Fibroblast of the aortic adventitia (primary cell): ENCODE measurements at places on chromosomes 12 and 14. TPM values are rescaled to one million over a fixed set of nuclear protein-coding genes. Genes with fewer than 3 reads are reported as not detected.

GRCh38 chr12:9024512-9024911 lies 35.2 kb downstream of the KLRG1 start:
- DNase-seq, result no peak

DNA sequence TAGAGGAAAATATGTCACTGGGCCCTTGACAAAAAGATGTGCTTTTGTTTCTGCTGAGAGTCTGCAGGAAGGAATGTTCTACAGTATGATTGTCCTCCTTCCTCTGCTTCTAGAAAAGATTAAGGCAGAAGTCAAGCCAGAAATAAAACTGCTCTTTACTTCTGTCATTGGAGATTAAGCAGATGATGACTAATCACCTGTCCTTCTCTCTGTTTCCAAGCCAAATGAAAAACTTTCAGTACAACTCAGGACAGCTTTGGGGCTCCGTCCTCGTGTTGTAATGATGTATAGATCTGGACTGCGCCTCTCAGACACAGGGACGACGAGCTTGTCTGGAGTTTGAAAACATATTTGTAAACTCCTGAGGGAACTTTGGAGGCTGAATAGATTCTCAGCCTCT lies 159.3 kb downstream of the DYRK2 start:
- peak; percentile 73 for DNase-seq

DNA sequence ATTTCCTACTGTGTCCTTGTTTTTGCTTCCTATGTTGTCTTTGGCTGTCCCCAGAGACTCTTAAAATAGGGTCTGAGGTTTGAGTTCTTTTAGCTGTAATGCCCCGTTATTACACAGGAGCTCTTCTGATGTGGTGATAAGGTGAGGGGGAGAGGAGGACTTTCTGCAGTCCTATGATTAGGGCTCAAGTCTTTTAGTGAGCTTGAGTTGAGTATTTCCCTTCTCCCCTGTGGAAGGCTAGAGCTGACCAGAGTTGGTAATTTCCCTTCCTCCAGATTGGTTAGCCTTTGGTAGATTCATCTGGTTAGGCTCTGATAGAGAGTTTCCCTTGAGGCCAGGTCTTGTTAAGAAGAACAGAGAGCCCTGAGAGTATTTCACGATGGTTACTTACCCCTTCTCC lies 4.3 kb upstream of the HIF1A start:
- DNase-seq, result no peak

TSPAN8 gene
- 7.1 and 15.5 TPM in 2 replicates for total RNA-seq

- DNase-seq, result peak; percentile 14
These were observed 187.7 kb downstream of the PHETA1 start for GRCh38 chr12:111181143-111181726.

RARG gene
- 43.9 and 69.4 TPM in 2 replicates for total RNA-seq

DNA sequence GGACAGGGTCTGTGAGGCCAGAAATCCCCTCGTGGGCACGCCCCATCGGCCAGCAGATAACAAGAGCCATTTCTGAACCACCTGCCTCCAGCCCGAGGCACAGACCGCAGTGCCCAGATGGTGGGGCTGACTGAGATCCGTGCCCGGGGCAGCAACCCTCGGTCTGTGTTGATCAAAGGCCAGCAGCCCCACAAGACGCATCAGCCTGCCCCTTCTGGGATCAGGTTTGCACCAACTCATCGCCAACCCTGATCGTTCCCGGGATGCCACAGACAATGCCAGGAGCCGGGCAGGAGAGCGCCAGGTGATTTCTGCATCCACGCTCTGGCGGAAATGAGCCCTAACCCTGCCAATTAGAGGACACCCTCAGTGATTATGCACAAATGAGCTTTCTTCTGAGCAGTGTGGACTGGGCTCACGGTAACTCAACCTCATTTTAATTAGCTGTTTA lies 64.5 kb downstream of the TESC start:
- no peak for DNase-seq

GRCh38 chr14:102485693-102486512 lies 23.7 kb downstream of the ANKRD9 start:
- no peak for DNase-seq

GRCh38 chr14:66131111-66131510 lies 355.1 kb upstream of the CCDC196 start:
- no peak for DNase-seq

- DNase-seq, result no peak
These were observed 29.7 kb upstream of the INSM2 start for GRCh38 chr14:35504260-35504659.

GRCh38 chr14:68651652-68652432 lies 141.0 kb downstream of the ZFP36L1 start:
- no peak for DNase-seq

NEK9 gene
- 51.3 and 80.8 TPM in 2 replicates for total RNA-seq

DNA sequence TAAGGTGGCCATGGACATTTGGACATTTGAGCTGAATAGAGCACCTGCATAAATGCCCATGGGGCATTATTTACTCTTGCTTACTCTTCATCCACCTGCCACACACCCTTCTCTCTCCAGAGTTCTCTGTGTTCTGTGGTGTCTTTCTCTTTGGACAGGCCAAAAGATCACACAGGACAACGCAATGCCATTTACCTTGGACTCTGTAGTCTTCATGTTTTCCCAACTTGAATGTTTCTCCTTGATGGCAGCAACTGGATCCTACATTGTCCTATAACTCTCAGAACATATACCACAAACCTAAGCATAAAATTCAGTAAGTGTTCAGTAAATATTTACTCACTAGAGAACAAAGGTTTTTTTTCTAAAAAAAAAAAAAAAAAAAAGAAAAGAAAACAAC lies 41.7 kb upstream of the PTHLH start:
- no peak for DNase-seq

- no peak for DNase-seq
These were observed 111.5 kb upstream of the TMPO start for GRCh38 chr12:98403936-98404335.

DNA sequence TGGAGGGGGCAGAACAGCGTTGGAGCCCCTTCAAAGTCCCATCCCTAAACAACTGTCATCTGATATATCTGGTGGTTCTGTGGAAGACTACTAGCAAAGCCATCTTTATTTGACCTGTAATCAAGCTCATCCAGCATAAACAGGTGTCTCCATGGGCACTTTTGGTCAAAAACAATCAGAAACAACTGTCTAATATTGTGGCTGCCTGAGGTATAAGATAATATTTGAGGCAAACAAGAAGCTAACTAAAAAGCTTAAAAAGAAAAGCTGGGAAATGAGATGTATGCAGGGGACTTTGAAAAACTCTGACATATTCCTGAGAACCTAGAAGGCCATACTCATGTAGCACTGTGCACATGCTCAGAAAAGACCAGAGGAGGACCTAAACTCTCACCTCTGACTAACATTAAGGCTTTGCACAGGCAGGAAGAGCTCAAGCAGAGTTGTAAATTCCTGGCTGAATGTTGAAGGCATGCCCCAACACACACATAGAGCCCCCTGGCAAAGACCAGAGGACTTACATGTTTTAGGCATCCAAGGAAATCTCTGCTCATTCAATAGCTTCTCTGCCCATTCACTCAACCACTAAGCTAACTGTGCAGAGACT lies 27.2 kb upstream of the AP4S1 start:
- no peak for DNase-seq

DNA sequence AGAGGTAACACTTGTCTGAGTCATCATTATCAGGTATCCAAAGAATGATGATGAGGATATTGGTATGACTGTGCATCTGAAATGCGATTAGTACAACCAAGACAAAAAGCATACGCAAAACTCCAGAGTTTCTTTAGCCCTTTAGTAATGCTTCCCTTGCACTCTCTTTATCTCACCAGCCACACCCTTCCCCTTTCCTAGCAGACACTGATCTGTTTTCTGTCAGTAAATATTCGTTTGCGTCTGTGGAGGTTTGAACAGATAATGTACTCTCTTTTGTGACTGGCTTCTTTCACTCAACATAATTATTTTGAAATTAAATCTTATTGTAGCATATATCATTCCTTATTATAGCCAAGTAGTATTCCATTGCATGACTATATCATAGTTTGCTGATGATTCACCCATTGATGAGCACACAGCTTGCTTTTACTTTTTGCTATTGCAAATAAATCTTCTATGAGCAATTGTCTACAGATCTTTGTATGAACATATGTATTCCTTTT lies 775.7 kb downstream of the SLC6A15 start:
- peak; percentile 35 for DNase-seq

DNA sequence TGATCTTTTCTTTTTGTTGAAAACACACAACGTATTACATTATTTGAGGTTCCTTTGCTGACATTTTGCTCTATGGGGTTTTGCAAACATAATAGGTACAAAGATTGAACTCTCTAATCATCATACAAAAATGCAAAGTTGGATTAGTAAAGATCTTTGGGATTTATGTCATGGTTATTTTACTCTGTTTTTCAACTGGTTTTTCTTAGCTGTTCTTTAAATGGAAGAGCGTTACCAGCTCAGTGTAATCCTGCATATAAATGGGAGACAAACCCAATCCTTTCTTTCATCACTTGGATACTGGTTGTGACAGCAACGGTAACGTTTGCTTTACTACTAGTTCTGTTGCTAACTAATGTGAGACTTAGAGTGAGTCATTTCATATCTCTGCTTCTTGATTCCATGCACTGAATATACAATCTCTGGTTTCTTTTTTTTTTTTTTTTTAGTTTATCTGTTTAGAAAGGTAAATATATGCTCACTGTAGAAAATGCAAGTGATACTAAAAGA lies 104.9 kb upstream of the NOVA1 start:
- DNase-seq, result peak; percentile 17

CEP170B gene
- 8.2 and 18.2 TPM in 2 replicates for total RNA-seq

- no peak for DNase-seq
These were observed 123.6 kb downstream of the VRK1 start for GRCh38 chr14:96920820-96921219.

DNA sequence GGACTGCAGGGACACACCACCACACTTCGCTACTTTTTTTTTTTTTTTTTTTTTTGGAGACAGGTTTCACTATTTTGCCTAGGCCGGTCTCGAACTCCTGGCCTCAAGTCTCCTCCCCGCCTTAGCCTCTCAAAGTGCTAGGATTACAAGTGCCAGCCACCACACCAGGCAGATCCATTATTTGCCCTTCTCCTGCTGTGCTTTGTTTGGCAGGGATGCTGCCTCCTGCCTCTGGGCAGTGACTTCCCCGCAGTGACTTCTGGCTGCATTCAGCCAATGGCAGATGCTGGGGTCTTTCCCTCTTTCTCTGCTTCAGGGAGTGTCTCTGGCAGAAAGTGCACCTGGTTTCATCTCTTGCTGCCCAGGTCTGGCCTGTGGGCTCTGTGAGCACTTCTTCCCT lies 6.7 kb upstream of the MORN3 start:
- DNase-seq, result no peak

- DNase-seq, result no peak
These were observed 261.7 kb downstream of the ERC1 start for GRCh38 chr12:1252758-1253157.

- DNase-seq, result peak; percentile 21
These were observed 91.2 kb downstream of the WNK1 start for GRCh38 chr12:843609-844008.

DNA sequence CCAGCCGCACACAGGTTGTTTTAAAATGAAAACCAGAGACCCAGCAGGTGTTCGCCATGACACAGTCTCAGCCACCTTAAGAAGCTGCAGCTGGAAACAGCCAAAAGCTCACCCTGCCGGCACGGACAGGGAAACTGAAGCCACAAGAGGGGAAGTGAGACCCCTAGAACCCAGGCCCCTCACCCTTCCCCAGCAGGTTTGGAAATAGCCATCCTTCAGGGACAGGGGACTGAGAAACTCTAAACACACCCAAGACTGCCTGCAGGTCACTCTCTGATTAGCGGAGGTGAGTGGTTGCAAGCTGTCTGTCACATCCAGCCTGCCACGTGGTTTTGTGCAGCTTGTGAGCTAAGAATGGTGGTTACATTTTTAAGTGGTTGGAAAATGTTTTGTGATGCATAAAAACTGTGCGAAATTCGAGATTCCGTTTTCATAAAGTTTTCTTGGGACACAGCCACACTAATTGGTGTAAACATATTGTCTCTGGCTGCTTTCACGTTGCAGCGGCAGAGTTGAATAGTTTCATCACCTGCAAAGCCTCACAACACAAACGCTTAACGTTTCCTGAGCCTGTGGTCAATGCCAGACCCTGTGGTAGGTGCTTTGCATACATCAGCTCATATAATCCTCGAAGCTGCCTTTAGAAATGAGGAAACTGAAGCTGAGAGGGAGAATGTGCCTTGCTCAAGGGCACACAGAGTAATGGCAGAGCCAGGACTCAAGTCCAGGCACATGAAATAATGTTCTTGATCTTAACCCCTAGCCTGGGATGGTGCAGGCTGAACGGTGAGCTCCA lies 1.7 kb upstream of the SELPLG start:
- no peak for DNase-seq

ANO2 gene
- total RNA-seq, result not detected in 2 replicates

- no peak for DNase-seq
These were observed 999.3 kb downstream of the VRK1 start for GRCh38 chr14:97796511-97796910.

DNA sequence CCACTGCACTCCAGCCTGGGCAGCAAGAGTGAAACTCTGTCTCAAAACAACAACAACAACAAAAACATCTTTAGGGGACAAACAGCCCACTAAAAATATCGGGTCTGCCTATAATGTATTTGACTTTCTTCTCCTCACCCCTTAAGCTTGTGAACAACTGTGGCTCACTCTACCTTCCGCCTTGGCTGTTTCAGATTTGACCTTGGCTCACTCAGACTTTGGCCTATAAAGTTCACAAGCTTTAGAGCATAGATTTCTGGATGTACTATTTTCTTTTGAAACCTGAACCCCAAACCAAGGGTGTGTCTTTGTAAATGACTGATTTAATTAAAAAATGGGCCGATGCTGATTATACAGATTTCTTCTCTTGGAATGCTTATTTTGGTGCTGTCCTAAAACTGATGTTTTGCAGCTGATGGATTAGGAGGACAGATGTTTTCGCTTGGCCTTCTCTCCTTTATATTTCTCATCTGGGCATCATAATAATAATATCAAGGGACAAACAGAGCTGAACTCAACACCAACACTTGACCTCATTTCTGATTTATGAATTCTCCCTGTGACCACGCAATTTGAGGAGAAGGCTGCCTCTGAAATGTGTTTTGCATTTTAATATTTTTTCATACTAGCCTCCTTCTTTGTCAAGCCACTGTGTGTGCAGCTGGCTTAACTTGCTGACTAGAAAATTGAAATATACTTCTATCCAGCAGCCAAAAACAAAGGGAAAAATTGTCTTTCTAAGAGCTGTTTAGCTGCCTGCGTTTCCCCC lies 40.2 kb upstream of the RASSF3 start:
- DNase-seq, result no peak

GRCh38 chr14:23562822-23563472 lies 4.6 kb downstream of the AP1G2 start:
- peak; percentile 60 for DNase-seq

DNA sequence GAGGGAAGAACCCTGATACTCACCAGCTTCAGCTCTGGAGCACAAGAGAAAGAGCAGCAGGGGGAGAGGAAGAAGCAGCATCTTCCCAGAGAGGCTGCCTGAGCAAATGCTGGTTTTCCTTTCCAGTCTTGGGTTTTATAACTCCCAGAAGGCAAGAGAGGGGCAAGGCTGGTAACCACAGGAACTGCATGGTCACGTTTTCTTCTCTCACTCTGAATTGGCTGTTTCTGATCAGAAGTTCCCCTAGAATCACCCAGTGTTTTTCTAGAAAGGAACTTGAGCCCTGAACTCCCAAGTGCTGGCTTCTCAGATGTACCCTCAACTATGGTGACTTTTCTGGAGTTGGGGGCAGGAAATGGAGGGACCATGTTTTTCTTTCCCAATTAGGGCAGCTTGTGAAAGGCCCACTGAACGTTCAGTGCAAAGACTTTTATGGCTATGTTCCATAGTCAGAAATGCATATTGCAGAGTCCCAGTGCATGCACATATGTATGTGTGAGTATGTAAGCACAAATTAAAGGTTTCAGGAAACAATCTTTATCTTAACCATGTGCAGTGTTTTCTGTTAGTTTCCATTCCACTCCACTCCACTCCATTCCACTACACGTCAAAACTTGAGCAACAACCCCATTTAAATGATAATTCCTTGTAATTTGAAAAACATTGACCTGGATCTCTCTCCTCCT lies at the start of gene CMA1:
Gene CMA1, minus strand, starts transcription at position 111 of the 686 bp plus-strand sequence. Its CDS starts 30 bp downstream, at position 81.
- DNase-seq, result no peak
